ENCODE measurements at places on chromosomes 7 and 10. TPM values are rescaled to one million over a fixed set of nuclear protein-coding genes. Genes with fewer than 3 reads are reported as not detected.

KCNIP2 gene
- 369 TPM for total RNA-seq

- DNase-seq = no peak
Observed at GRCh38 chr10:8360814-8361509, 306.5 kb downstream of the GATA3 start.

DNA sequence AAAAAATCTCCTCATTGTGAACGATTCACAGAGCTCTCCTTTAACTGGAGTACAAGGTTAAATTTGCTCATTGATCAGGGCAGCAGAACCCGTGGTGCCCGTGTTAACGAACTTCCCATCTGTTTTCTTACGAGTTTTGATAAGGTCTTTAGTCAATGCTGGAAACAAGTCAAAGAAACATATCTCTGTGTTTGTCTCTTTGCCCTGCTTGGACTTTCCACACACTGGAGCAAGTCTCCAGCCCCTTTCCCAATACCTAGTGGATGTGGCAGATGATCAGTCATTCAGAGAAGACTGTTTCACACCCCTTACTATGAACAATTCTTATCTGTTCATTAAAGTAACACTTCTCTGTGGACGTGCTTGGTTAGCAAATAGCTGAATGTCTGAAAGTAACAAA is 121.3 kb downstream of the ARID5B start:
- no peak for DNase-seq

MSMB gene
- not detected for total RNA-seq

DNA sequence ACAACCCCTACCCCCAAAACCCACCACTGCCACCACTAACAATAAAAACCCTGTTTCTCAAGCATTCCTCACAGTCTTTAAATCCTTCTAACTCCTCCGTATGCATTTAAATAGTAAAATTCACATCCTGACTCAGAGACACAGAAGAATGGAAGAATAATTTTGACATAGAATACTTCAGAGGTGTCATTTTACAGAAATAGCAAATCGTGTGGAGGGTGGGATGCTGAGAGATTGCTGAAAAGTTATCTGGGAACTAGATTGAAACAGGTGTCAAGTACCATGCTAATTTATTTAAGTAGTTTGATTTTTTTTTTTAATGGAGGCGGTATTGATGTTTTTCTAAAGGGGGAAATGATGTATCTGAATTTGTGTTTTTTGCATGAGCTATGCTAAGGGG is 575.2 kb upstream of the TPK1 start:
- no peak for DNase-seq

DNA sequence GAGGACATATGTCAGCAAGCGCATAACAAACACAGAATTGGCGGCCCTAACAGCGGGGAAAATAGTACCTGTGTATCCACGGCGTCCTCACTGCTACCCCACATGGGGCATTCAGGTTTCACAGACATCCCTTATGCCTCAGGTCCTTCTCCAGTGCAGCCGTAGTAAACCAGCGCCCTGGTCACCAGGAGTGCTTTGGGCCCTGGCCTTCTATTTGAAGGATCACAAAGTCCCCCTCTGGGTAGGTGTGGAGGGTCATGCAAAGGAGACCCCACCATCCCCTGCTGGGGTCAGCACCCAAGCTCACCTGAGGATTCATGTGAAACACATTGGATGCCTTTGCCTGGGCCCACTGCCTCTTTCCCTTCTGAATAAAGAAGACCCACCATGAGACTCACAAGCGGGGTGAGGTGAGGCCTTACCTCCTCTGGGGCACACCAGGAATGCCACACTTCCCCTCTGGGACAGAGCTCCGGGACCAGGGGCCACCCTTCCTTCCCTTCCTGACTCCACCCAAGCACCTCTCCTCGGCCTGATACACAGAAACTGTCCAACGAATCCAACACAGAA is 18.8 kb downstream of the CLRN3 start:
- DNase-seq = no peak

DNA sequence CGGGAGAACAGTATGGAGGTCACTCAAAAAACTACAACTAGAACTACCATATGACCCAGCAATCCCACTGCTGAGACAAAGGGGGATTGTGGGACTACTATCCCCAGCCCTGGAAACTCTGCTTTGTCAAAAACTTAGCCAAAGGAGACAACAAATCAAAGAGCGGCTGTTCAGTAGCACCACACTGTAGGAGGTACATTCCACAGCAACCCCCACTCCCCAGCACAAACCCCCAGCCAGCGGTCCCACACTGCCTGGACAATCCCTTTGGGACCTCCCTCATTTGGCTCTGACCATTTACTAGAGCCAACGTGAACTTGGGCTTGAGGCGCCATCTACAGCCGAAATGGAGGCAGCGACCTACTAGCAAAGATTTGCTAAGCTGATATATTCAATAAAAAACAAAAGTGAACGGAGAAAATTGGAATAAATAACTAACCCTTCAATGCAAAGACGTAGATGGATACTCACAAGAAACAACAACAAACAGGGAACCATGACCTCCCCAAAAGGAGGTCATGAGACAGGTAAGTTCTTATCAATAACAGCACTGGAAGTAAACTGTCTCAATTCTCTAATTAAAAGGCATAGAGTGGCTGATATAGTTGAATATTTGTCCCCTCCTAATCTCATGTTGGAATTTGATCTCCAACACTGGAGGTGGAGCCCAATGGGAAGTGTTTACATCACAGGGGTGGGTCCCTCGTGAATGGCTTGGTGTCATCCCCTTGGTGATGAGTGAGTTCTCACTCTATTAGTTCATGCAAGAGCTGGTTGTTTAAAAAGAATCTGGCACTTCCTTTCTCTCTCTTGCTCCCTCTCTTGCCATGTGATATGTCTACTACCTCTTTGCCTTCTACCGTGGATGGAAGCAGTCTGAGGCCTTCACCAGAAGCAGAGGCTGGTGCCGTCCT is 119.0 kb upstream of the KCNMA1 start:
- DNase-seq = no peak

GRCh38 chr7:5296611-5297226 is 14.0 kb downstream of the SLC29A4 start:
- DNase-seq = no peak

GRCh38 chr7:24912874-24913514 is 67.0 kb downstream of the OSBPL3 start:
- DNase-seq = no peak

DNA sequence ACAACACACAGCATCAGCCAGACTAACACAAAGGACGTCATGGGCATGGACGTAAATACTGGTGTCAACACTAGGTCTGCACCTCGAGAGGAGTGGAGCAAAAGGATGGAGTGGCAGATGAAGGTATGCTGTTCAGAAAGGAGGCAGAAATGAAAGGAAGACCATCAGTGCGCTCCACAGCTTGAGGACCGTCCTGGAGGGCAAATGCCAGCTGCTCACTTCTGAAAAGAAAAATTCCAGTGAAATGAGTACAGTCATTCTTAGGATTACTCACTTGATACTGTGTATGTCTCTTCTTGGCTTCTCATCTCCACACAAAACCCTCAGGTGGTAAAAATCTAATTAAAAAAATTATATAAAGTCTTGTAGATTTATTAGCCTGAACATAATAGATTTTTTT is 44.8 kb downstream of the EGFR start:
- no peak for DNase-seq

- no peak for DNase-seq
Observed at GRCh38 chr10:24902400-24902728, 50.0 kb downstream of the PRTFDC1 start.

- no peak for DNase-seq
Observed at GRCh38 chr10:52742731-52743130, 29.9 kb downstream of the MBL2 start.

CDNF gene
- total RNA-seq = 1.6 TPM

UCN3 gene
- not detected for total RNA-seq

DNA sequence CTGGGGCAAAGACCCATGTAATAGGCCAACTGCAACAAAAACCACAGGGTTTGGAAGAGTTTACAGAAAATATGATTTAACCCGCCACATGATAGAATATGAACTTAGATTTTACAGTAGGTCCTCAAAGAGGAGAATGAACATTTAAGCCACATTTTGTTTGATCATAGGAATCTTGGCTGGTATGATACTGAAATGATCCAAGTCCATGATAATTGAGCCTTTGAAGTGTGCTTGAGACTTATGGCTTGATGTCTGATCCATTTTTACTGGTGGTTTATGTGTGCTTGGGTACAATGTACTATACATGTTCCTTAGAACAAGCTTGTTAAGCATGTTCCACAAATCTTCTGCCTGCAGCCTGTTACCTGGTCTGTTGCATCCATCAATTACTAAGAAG is 41.8 kb upstream of the PDSS1 start:
- no peak for DNase-seq

PRLHR gene
- not detected for total RNA-seq

DNA sequence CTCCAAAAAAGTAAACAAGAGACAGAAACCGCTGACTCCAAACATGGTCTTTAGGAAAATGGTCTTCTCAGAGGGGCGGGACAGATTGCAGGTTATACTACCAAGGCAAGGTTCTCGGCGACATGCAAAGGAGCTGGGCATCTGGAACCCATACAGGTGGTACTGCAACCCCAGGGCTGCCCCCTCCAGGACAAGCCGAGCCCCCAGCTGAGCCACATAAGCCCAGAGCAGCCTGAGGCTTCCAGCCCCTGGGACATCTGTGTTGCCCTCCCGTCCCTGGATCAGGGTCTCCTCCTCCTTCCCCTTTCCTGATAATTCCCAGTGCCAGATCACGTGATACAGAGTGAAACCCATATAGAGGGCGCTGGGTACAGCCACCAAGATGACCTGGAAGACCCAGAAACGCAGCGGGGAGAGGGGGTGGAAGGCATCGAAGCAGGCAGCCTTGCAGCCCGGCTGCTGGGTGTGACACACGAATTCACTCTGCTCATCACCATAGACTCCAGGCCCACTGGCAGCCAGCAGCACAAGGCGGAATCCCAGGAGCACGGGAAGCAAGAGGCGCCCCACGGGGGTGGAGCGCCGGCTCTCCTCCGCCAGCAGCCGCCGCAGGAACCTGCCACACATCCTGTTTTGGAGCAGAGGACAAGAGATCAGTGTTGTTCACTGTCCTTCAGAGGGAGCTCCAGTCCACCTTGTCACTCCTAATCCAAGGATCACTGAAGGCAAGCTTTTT is at the start of gene GJC3:
Gene GJC3, minus strand, starts transcription at position 627 of the 736 bp plus-strand sequence. Its CDS starts 0 bp downstream, at position 627.
- DNase-seq = peak; percentile 74

DPP6 gene
- total RNA-seq = 0.42 TPM

DNA sequence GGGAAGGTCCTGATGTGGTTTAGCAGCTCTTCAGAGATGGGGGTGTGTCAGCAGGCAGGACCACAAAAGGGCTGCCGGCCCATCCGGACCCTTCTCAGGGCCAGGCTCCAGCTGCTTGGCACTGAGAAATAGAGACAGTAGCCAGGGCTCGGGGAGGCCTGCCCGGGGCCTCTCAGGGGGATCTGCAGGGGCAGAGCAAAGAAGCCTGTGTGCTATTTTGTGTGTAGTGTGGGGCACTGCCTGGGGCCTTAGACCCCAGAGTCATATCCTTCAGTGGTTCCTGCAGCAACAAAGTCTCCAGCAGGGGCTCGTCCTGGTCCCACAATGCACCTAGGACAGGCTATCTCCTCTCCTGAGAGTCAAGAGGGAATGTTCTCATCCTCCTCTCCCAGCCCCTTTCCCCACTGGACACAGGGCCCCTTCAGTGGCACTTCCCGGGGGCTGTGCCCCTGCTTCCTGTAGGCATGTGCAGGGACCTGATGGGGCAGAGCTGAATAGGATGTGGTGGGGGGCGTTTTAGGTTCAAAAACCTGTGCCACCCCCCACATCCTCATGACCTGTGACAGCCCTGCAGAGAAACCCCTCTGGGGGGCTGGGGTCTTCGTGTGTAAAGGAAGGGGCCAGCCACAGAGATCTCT is 159.5 kb upstream of the RHEB start:
- DNase-seq = no peak

FAM241B gene
- 3.7 TPM for total RNA-seq

ACSM6 gene
- total RNA-seq = not detected

SGCE gene
- 40.7 TPM for total RNA-seq

TRIL gene
- total RNA-seq = 6.0 TPM

- peak; percentile 37 for DNase-seq
Observed at GRCh38 chr7:128168667-128169210, 72.3 kb upstream of the LEP start.

DNA sequence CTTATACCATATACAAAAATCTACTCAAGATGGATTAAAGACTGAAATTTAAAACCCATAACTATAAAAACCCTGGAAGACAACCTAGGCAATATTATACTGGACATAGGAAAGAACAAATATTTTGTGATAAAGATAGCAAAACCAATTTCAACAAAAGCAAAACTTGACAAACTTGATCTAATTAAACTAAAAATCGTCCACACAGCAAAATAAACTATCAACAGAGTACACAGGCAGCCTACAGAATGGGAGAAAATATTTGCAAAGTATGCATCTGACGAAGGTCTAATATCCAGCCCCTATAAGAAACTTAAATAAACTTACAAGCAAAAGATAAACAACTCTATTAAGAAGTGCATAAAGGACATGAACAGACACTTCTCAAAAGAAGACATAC is 240.1 kb downstream of the HGF start:
- no peak for DNase-seq

GRCh38 chr7:150368884-150369747 is 494 bp downstream of the REPIN1 start:
- peak; percentile 80 for DNase-seq

LIPJ gene
- not detected for total RNA-seq

- DNase-seq = peak; percentile 29
Observed at GRCh38 chr7:29479301-29480200, 84.1 kb upstream of the PRR15 start.

HUS1 gene
- total RNA-seq = 27.2 TPM

PLOD3 gene
- total RNA-seq = 59.1 TPM

GRCh38 chr7:134420424-134421125 is 38.3 kb downstream of the AKR1B1 start:
- DNase-seq = no peak

- no peak for DNase-seq
Observed at GRCh38 chr7:148579366-148579765, 11.2 kb upstream of the C7orf33 start.

GRCh38 chr7:147894271-147894670 is 696.3 kb upstream of the C7orf33 start:
- no peak for DNase-seq

DNA sequence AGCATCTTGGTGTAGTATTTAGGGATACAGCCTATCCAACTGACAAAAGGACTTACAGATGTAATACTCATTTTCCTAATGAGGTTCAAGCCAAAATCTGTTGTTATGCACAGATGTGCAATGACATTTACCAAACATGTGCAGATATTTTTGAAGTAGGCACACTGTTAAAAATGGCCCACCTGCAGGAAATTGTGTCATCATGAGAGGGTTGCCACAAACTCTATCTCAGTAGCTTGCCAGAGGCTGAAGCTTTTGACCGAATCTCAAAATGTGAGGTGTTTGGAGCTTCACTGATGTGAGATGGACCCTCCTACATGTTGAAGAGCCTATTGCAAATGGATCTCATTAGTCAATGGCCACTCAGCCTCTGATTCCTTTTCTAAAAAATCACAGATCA is 89.7 kb upstream of the CSTF2T start:
- DNase-seq = no peak

LRRC17 gene
- 2.5 TPM for total RNA-seq

GRCh38 chr7:75614401-75614800 is 122.3 kb downstream of the SPDYE5 start:
- DNase-seq = no peak

GRCh38 chr7:118151671-118152070 is 32.3 kb upstream of the LSM8 start:
- DNase-seq = no peak

Data from left cardiac atrium (tissue), 4 donors.